ENCODE measurements at places on chromosomes 1 and 21. TPM values are rescaled to one million over a fixed set of nuclear protein-coding genes. Genes with fewer than 3 reads are reported as not detected.
A peak's percentile ranks its signal among the peaks of the same experiment; 100 is the strongest.

The C8B gene
- not detected for total RNA-seq

DNA sequence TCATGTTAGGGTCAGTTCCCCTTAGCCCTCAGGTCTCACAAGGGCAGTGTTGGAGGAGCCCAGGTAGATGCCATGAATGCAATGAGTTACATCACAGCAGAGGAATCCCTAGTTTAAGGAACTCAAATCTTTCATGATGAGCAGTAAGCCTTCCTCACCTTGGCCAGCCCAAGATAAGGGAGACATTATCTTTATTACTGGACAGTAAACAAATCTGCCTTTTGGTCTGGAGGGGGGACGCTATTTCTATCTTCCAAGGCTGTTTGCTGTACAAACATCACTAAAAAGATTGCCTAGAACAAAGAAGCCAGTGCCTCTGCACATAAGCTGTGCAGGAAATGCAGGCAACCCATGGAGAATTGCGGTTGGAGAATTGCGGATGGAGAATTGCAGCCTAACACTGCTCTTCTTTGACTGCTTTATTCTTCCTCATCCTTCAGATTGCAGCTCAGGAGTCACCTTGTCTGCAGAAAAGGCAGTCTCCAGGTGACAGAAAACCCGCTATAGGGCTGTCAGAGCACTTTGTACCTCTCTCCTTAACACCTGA, 2.3 kb upstream of the CHI3L1 start:
- no peak for DNase-seq

The KCNK2 gene
- not detected for total RNA-seq

DNA sequence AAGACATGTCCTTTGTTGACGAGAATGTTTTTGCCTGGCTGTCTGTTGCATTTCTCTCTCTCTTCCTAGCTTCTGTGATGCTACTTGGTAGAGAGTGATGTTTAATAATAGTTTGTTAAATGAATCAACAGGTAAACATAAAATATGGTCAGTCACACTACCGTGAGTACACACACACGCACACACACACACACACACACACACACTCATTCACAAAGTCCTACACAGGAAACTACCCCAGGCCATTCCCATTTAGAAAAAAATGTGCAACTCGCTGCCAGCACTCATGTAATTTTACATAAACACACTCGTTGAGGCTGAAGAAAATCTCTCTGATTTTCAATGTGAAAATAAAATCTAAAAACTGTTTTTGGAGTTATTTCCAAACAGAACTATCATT, 38.7 kb downstream of the RUNX1 start:
- DNase-seq = no peak

The S100A14 gene
- not detected for total RNA-seq

DNA sequence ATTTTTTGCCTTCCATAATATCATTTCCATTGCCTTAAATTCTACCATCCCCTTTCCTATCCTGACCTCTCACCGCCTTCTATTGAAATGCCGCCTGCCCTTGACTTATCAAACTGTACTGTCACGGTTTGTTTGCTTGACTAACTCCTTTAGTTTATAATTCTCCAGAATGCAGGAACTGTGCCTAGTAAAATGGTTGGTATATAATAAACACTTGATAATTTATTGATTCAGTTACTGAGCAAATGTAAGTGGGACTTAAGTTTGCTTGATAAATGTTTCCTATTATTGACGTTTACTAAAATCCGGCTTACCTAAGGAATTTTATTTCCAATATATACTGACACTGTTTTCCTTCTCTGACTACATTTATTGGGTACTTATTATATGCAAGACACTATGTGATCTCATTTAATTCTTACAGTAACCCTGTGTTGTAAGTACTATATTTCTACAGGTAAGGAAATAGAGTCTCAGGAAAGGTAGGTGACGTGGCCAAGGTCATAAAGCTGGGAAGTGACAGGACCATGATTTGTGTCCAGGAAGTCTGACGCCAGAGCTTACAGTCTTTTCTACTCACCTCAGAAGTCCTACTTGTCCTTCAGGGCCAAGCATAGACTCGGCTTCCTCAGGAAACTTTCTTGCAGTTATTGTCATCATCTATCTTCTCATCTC, 35.7 kb downstream of the DPT start:
- no peak for DNase-seq

GRCh38 chr1:52141513-52142219, at the start of gene ZFYVE9:
Gene ZFYVE9 (plus strand): TSS chr1:52142089. CDS start chr1:52233207, 91,118 bp downstream.
- DNase-seq = peak; percentile 64

DNA sequence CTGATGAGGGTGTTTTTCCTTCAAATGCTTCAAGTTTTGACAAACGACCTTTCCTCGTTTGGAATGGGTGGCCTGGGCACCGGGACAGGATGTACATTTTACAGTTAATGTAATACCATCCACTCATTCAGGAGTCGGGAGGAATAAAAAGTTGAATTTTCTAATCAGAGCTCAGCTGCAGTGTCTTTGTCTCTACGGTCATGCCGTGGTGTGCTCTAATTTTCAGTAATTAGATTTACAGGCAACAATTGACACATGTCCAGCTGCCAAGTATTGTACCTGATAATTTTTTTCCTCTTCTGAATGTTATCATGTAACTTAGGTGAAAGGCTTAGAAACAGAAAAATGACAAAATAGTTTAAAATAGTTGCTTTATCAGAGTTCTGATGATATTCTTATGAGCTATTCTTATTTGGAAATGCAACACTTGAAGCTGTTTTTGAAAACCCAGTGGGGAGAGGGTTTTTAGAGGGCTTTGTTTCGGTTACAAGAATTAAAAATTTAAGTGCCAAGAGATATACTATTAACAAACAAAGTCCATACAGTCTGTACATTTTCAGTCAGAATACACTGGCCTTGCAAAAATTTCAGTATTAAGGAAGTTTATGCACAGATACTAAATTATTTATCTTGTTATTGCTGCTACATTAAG, 1.0 kb downstream of the CDKN2C start:
- no peak for DNase-seq

DNA sequence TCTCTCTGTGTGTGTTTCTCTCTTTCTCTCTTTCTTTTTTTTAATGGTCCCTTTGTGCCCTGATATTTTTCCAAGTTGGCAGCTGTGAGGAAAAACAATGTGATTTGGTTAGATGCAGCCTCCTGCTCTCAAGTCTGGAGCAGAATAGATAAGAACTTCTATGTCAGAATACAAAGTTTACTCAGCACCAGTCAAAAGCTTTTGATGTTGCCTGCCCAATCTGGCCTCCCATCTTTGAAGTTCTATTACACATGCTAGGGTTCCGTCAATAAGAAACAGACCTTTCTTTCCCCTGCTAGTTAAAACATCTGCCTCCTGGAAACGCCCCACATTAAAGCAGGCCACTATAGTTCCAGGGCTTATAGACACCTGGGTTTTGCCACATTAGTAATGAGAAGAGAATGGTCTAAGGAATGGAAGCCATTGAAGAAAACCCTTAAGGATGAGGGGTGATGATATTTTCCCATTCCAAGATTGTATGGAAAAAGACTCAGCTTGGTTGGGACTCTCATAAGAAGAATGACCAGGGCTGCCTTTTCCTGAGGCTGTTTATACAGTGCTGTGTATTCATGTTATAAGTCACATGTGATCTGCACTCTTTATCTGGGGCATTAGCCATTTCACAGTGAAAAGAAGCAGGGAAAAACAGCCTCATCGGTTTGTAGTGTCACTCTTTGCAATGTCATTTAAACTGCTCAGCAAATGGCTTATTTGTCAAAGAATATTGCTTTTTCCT, 414.7 kb upstream of the PROX1 start:
- DNase-seq = no peak

DNA sequence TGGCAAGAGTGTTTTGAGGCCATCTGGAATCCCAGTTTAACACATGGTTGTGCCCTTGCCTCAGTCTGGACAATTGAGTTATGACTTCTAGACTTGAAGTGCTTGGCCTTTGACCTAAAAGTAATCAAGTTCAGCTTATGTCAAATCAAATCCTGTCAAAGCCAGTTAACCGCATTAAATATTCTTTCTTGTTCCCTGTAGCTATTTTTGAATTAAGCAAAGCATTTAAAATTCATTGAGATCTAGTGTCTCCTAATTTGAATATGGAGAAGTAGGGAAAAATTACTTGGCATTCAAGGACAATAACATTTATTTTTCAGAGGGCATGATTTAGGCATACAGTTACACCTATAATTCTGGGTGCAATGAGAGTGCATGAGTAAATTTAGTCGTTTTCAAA, 32.1 kb downstream of the MDM4 start:
- no peak for DNase-seq

GRCh38 chr1:204677864-204678263, 7.7 kb downstream of the LRRN2 start:
- DNase-seq = no peak

The SLC66A1 gene
- total RNA-seq = 3.7 TPM

GRCh38 chr1:156433602-156434001, 64.6 kb downstream of the RHBG start:
- DNase-seq = no peak

- no peak for DNase-seq
These were observed 36.5 kb downstream of the FHAD1 start for GRCh38 chr1:15283526-15283925.

- DNase-seq = no peak
These were observed 764.4 kb downstream of the ADGRL2 start for GRCh38 chr1:82565146-82565545.

GRCh38 chr1:85174503-85174902, 26.3 kb downstream of the SYDE2 start:
- no peak for DNase-seq

The ACTL8 gene
- total RNA-seq = not detected

GRCh38 chr1:245538671-245539070, 383.9 kb downstream of the KIF26B start:
- no peak for DNase-seq

The GJA9 gene
- total RNA-seq = not detected

DNA sequence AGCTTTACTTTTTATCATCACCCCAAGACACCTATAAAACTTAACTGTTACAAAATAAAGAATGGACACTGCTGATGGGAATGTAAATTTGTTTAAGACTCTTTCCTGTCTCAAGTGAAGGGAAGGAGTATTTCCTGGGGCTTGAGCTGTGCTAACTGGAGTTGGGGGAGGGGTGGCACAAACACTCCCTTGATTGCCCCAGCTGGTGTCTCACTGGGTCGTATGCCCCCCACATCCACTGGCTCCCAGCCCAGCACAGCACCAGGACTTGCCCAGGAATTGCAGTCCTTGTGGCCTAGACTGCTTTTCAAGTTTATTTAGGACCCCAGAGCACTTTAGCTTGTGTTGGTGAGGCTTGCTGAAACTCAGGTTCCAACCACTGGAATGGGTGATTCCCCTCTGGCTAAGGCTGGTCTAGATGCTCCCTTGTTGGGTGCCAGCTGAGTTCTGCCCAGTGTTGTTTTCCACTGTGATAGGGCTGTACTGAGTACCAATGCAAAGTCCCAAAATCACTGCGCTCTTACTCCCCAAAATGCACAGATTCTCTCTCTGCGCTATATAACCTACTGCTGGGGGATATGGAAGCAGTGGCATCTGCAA, 49.1 kb upstream of the DR1 start:
- no peak for DNase-seq

DNA sequence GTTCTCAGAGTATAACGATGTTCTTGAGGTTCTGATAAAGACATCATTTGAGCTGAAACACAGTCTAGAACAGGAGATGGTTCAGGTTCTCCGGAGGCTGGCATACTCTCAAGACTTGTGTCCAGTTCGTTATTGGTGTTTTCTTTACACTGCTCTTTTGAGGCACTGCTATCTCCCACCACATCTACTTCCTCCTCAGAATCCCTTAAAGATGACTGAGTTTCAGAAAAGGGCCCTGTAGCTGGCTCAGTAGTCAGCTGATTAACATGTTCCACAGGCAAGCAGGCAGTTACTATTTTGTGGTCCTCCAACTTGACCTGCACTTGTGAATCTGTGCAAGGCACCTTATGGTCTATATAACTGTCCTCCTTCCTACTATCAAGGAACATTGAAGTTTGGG, 50.2 kb downstream of the ZZZ3 start:
- no peak for DNase-seq

DNA sequence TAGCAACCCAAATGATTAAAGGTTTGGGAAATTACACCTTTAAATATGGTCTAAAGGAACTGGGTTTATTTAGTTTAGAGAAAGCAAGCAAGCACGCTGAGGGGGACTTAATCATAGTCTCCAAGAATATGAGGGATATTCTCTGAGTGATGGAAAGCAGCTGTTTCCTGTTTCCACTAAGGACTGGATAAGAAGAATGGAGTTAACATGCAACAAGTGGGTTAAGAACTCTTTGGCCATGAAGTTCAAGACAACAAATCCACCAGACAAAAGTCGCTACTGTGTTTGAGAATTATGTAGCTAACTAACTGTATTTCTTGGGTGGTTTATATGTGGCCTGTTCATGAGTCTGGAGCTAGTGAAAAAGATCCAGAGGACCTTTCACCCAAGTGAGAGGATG, 85.7 kb downstream of the TGFB2 start:
- DNase-seq = no peak

The CLDN17 gene
- total RNA-seq = not detected

The MINDY1 gene
- 9.2 TPM for total RNA-seq

- no peak for DNase-seq
These were observed 81.8 kb upstream of the CD34 start for GRCh38 chr1:207992677-207993236.

- DNase-seq = no peak
These were observed 39.6 kb downstream of the ZBTB18 start for GRCh38 chr1:244090645-244091044.

- no peak for DNase-seq
These were observed 938.1 kb downstream of the TTLL7 start for GRCh38 chr1:83060651-83061390.

The SYTL1 gene
- 140 TPM for total RNA-seq

The RASSF5 gene
- total RNA-seq = 156 TPM

DNA sequence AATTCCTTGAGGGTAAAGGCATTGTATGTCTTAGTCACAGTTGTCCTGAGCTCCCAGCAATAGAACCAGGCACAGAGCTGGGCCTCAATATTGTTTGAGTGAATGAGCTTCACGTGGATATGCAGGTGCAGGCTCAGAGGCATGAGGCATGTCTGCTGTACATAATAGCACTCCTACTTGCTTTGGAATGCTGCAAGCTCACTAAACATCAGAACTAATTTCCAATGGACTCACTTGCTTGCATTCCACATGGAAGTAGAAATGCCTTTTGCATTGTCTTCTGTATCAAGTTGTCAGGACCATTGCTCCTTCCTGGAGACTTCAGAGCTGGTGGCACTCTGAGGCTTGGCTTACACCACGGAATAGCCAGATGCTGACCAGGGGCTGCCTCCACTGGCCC, 37.1 kb downstream of the INAVA start:
- no peak for DNase-seq

- DNase-seq = no peak
These were observed 497.1 kb downstream of the AGBL4 start for GRCh38 chr1:49526672-49527071.

GRCh38 chr21:45203983-45204382, 83.7 kb downstream of the POFUT2 start:
- DNase-seq = no peak

GRCh38 chr1:39142401-39143060, 62.0 kb upstream of the MACF1 start:
- DNase-seq = no peak

- no peak for DNase-seq
These were observed 337.6 kb downstream of the ZP4 start for GRCh38 chr1:237553078-237553477.

Data from CD4-positive, alpha-beta T cell (primary cell).